Astrocyte (in vitro differentiated cells and primary cell): ENCODE measurements at places on chromosomes 7 and 10.

- DNase-seq: no peak
Observed at GRCh38 chr10:91017198-91017597, 96.3 kb upstream of the ANKRD1 start.

- peak; percentile 69 for DNase-seq
Observed at GRCh38 chr10:114753126-114753525, 68.5 kb upstream of the FHIP2A start.

DNA sequence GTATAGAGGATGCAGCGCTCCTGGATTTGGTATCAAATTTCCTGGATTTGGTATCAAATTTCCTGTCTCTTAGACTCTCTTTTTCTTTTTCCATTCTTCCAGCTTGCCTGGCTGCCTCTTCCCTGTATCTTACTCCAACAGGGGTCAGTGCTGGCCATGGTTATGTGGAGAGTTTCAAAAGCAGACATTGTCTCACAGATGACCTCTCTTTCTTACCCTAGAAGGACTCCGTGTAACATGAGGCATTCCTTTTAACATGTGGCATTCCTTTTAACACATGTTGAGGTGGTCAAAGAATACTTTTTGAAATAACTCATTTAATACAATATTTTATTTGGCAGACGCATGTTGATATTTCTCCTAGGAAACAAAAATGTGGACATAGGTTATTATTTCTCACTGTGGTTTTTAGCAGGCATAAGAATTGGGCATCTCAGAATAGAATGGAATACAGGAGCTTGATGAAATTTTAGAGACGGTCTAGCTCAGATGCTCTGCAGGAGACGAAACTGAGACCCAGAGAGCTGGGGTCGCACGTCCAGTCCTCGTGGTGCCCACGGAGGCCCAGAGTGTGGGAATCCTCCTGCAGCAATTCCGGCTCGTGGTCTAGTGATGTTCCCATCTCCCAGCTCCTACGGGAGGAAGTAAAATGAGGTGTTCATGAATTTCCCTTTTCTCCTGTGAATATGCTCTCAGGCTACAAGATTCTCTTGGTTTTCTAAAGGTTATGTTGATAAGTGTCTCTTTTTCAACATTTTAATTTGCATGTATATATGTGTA is 59.6 kb upstream of the PITRM1 start:
- peak; percentile 71 for DNase-seq

- no peak for DNase-seq
Observed at GRCh38 chr10:26243351-26243720, 26.8 kb downstream of the GAD2 start.

DNA sequence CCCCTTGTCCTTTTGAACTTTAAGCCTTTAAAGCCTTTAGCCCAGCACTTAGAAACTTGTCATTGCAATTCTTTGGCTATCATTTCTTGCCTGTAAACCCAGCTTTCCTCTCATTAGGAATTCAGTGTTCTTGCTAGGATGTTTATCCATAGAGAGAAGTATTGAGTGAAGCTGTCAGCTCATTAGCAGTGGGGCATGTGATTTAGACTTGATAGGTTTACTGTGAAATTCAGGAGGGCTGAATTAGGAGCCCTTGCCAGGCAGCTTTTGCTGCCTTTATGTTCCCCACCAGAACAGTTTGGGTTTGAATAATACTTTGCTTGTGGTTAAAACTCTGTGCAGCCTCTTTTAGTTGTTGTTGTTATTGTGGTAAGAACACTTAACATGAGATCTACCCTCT is 39.5 kb downstream of the LHFPL3 start:
- DNase-seq: no peak

DNA sequence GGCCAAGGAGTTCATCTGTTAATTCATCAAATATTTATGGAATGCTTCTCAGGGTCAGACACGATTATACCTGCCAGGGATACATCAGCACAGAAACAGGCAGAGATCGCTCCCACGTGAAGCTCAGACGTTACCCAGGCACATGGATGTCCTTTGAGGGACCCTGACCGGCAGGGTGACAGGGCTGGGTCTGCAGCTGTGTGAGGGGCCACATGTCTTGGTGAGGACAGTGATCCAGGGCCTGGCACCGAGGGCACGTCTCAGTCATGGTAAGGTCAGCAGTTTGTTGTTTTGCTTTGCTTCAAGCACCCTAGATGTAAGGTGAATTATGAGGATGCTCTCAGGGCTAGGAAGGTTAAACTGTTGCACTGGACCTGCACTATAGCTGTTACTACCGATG is 227.9 kb downstream of the WDR37 start:
- DNase-seq: no peak

- DNase-seq: no peak
Observed at GRCh38 chr7:129055861-129056464, 1.1 kb upstream of the TNPO3 start.

GRCh38 chr7:155997431-155998327 is 185.4 kb upstream of the SHH start:
- DNase-seq: no peak

GRCh38 chr7:381211-382042 is 91.5 kb downstream of the FOXL3 start:
- no peak for DNase-seq

DNA sequence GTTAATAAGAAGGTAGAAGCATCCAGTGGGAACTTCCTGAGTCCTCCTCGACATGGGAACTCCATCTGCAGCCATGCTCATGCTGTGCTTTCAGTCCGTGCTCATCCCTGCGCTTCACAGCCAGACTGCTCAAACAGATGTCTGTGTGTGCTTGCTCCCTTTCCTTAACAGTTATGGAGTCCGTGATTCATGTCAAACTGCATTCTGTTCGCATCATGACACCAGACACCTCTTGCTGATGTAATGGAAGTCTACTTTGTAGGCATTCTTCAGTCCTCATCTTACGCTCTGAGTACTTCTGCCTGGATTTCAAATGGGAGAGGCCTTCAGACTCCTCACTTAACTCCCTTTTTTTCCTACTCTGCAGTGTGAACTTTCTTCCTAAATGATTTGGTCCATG is 304.9 kb downstream of the SUGCT start:
- DNase-seq: no peak

DNA sequence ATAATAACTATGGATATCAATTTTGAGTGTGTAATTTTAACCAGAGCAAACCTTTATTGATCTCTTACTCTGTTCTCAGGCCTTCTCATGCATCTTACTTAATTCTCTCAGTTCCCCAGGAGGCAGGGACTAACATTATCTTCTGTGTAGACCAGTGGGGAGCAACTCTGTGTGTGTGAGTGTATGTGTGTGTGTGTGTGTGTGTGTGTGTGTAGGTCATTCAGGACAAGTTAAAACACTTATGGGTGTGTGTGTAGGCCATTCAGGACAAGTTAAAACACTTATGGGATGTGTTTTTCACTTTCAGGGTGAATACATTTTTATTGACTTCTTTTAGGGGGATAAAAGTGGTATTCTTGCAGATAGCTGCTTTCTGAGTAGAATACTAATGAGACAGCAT is 145.0 kb downstream of the ADAM12 start:
- no peak for DNase-seq

DNA sequence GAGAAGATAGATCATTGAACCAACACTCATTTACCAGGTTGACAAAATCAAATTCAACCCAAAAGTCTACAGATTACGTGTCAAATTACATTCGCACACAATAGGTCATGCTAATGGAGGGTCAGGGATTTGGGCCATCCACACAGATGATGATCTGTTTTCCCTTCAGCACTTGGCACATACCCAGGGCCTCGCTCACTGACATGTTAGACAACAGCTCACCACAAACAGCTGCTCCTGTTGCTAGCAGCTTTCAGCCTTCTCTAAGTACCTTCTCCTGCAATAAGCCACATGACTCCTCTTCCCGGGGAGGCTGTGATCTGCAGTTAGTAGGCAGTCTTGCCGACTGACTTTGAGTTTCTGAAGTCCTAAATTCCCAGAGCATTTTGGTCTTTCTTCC is 18.4 kb downstream of the NKX2-3 start:
- DNase-seq: peak; percentile 24

DNA sequence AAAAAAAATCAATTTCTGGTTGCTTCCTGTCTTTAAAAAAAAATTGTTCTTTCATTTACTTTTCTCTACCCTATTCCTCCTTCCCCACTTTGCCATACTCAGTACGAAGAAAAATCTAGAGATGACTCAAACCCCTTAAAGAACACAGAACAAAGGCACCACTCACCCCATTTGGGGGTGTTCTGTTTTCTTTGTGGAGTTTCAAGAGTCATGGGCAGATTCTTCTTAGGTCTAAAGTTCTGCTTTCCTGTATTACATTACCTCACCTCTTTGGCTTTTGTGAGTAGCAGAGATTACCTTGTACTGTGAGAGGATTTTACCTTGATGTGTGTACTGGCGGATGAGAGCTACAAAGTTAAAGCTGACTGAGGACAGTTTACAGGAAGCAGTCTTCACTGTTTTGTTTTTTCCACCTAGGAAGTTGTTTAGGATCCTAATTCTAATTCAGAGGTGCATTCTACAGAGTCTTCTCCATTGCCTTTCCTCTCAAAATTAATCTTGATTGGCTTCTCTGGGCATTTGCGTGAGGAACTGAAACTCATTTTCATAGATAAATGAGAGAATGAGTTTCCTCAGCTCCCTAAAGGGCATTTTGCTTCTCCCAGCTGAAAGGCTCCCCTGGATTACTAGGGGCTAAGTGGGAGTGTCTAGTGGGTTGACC is 20.7 kb downstream of the AVL9 start:
- peak; percentile 64 for DNase-seq

DNA sequence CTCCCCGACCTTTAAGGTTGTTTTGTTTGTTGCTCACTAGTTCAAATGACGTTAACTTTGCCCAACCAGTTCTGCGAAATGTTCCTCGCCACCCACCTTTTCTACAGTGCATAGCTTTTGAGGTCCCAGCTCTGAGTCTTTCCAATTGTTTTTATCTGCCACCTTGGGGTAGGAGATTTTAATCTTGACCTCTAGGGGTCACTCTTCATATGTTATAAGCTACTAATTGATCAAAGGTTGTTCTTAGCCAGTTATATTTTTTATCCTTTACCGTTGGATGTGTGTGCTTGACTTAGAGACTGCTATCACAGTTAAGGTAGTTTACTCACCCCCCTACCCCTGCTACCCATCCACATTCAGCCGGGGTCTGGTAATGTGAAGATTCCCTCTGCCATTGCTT is 372.4 kb downstream of the SUGCT start:
- no peak for DNase-seq

DNA sequence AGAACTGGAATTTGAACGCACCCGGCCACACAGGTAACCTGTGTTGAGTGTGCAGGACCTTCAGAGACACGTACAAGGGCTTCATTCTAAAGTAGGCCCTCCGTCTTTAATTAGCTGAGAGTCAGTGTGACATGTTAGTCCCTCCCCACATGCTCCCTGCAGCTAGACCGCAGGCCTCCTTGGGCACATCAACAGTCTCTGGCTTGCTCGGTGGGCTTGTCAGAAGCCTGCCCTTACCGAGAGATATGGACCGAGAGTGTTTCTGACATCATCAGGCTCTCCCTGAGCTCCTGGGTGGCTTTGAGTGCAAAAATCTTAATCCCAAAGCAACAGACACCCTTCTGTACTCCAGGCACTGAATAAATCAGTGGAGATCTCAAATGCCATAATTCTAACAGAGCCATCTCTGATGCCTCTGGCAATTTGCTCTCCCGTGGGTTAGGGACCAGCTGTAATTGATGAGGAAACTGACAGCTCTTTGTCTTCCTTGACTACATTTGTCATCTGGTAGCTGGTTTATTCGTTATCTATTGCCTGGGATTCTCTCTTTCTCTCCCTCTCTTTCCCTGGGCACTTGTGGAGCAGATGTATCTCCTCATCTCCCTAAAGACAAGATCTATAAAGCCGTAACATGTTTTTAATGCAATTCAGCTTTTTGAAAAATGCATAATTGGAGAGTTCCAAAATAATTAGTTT is 850.6 kb downstream of the TYW1 start:
- no peak for DNase-seq

DNA sequence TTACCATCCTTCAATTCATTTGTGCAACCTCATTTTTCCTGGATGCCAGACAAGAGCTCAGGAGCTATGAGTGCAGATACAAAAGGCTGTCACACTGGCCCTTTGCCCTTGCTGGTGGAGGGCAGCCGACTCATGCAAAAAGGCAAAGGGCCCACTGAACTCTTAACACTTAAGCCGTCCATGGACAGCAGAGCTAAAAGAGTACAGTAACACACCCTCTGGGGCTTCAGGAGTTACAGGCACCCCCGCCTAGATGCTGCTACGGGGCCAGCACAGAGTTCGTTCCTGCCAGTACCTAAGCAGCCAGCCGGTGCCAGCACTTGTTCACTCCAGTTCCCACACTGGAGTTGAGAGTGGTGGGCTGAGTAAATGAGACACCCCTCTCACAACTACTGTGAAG is 69.9 kb upstream of the MRLN start:
- no peak for DNase-seq
